ENCODE measurements at places on chromosomes 4 and X.

DNA sequence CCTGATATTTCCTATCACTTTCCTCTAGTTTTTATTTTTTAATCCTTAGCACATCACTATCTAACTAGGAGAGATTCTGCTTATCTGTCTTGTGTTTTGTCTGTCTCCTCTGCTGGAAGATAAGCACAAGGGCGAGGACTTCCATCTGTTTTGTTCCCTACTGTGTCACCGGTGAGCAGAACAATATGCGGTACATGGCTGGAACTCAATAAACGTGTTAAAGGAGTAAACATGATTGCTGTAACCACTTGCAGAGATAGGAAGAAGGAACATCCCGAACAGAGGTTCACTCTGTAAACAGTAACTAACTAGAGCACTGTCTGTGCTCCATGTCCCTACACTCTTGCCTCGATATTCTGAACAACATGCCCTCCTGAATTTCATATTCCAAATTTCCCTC is 5.2 kb downstream of the HS3ST1 start:
- no peak for DNase-seq

DNA sequence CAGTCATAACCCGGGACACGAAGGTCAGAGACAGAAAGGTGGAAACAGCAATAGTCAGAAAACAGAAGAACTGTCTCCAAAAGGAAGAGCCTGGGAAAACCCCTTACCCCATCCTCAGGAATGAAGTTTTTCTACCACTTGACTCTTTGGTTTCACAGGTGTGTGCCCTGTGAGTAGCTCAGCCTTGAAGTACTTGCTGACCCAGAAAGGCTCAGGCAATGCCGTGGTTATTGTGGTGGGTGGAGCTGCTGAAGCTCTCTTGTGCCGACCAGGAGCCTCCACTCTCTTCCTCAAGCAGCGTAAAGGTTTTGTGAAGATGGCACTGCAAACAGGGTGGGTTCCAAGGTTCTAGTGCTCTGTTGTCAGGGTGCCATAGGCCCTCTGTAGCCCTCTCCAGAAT is 24.4 kb downstream of the DGAT2L6 start:
- DNase-seq = no peak

GRCh38 chrX:67724359-67725110 is 180.7 kb downstream of the AR start:
- no peak for DNase-seq

DNA sequence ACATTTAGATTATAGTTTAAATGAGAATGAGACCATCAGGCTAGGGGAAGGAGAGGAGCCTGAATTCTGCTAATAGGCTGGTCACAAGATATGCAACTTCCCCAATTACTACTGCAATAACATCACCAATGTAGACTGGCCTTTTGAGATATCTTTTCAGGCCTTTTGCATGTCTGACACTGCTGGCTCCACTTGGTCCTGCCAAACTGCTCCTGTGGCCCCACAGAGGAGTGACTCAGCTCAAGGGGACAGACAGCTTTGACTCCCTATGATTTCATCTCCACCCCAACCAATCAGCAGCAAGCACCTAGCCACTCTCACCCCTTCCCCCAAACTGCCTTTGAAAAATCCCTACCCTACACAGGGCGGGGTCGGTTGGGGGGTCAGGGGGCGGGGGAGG is 22.8 kb downstream of the GPRIN3 start:
- no peak for DNase-seq

- no peak for DNase-seq
Measured at GRCh38 chr4:35493977-35494376, 750.3 kb downstream of the ARAP2 start.

DNA sequence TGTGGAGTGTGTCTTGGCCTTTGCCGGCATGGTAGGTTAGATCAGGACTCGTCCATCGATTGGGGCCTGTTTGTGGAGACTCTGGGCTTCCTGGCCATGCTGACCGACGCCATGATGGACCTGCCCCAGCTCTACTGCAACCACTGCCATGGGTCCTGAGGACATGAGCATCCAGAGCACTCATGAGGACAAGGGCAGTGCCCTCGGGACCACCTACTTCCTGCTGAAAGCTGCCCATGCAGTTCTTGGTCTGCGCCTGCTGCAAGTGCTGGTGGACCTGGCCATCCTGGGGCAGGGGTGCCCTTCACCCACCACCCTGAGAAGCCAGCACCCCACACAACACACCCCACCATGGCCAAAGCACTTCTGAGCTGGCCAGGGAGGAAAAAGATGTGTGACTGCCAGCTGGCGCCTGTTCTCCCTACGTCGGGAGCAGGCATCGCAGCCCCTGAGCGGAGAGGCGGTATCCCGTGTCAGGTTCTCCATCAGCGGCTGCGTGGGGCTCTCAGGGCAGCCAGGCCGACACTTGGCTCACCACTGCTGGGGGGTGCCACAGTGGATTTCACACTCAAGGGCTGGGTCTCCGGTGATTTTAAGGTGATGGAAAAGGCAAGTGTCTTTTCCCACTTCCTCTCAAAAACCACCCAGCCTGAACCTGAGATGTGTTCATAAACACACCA is 106.4 kb downstream of the SCD5 start:
- no peak for DNase-seq

GRCh38 chrX:17021851-17022604 is 75.6 kb downstream of the REPS2 start:
- no peak for DNase-seq

DNA sequence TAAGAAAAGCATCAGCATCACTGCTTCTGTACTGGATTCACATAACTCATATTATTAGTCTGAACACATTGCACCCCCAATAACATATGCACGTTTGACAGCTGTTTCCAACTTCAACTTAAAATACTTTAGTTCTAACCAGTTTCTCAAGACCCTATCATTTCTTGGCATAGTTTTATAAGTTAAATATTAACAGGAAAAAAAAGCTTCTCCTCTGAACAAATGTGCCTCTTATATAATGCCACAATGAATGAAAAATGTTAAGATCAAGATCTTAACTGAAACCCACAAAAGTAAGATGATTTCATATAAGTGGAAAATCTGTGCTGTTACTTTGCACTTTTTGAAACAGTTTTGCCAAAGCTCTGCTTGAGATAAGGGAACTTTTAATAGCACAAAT is 652.8 kb upstream of the FAM241A start:
- DNase-seq = no peak

DNA sequence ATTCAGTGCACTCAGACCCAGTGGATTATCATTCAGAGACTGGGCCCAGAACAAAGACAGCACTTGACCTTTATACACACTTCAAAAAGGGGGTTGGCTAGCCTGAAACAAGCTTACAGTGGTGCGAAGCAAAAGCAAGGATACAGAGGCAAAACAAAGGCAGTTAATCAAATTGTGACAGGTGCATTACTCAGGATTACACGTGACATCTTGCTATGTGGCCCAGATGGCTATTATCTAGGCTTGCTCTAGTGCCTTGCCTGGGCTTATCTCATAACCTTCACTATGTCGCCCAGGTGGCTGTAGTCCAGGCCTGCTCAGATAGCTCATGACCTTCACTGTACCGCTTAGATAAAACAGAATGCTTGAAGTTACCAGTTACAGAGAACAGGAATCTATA is 1092.1 kb upstream of the PRKX start:
- DNase-seq = no peak

DNA sequence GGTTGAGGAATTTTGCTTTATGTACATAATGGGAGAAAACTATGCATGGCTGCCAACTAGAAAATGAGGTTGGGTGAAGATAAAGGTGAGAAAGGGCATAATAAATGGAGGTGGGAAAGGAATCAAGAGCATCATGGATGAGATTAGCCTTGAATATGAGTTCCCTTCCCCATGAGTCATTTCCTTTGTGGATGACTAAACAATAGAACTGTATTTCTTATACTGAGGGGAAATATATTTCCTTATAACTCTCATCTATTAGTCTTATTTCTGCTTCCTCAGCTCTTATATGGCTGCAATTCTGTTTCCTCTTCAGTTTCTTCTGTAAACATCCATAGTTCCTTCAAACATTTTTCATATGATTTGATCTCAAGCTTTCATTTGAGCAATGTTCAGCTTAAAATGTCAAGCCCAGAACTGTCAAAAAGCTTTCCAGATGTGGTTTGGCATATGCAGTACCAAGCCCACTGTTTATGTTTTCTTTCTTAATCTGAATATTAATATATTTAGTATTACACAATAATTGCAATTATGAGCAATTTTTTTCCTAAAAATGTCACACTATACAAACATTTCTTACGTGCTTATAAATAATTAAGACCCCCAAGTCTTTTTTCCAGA is 100.7 kb upstream of the GRPR start:
- DNase-seq = no peak

- DNase-seq = no peak
Measured at GRCh38 chr4:103443324-103443723, 245.2 kb upstream of the CENPE start.

- no peak for DNase-seq
Measured at GRCh38 chrX:42237956-42238355, 314.6 kb upstream of the CASK start.

DNA sequence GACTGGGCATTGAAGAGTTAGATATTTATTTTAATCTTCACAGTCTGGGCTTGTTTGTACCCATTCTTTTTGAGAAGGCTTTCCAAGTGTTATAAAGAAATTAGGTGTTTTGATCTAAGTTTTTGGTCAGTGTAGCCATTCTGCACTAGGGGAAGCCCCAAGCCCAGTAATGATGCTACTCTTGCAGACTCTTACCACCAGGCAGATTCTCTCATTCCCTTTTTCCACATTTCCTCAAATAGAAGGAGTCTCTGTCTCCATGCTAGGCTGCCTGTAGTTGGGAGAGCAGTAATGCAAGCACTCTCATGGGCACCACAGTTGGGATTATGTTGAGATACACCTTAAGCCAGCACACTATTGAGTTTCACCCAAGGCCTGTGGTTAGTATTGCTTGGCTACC is 21.5 kb downstream of the CDX4 start:
- no peak for DNase-seq

GRCh38 chrX:102711872-102712215 is 404 bp upstream of the GPRASP2 start:
- DNase-seq = no peak

GRCh38 chr4:170652571-170652970 is 562.8 kb upstream of the AADAT start:
- DNase-seq = no peak

DNA sequence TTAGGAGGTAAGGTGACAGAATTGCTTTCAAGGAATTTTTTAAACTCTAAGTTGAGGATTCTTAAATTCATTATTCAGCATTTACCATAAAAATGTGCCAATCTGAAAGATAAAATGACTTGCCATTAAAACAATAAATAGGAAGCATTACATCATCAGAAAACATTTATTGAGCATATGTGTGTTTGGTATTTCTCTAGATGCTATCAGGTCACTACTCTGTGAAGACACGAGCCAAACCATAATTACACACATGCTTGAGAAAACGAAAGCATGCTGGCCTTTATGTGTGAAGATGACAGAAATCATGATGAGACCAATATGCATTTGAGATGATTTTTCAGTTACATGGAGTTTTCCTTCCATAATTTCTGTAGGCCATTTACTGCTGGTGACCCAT is 12.3 kb upstream of the IL21 start:
- no peak for DNase-seq

- no peak for DNase-seq
Measured at GRCh38 chr4:159097785-159098184, 5.1 kb upstream of the RAPGEF2 start.

GRCh38 chrX:43525901-43526610 is 130.0 kb upstream of the MAOA start:
- DNase-seq = no peak

DNA sequence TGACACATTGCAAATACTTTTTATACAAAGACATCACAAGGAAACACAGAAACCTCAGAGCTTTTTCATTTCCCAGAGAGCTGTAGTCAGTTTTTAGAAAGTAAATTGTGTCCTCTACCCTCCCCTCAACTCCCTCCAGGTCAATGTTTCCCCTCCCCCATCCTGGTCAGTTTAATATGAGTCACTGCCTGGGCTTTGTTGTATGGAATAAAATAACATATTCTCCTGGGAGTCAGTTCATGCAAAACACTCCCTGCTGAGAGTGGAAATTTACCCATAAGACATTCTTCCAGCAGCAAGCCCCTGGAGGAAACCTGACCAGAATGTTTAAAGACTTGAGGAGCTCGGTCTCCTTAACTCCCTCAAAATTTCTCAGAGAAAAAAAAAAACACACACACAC is 270.1 kb upstream of the LDB2 start:
- DNase-seq = no peak

DNA sequence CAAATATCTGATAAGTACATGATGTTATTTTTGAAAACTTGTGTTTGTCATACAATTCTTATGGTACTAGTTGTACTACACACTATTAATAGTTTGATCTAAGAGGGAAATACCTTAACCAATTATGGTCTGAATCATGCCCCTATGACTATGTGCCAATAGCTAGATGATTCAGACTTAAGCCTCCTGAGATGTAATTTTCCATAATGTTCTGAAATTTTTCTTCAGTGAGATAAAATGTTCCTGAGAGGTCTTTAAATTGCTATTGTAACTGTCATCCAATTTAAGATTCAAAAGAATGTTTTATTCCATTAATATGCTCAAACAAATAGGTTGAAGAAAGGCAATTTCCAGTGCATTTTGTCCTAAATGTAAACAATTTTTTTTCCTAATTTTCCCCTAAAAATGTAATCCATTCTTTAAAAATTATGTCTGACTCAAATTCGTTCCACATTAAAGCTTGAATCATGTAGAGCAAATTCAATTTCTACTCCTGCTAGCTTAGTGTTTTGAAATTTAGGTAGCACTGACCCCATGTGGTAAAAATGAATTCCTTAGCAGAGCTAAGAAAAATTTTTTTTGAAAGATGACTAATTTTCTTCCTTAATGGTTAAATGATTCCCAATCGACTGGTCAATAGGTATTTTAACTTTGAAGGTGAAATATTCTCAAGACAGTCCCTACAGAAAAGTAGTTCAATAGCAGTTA is 49.1 kb downstream of the APOOL start:
- DNase-seq = no peak

DNA sequence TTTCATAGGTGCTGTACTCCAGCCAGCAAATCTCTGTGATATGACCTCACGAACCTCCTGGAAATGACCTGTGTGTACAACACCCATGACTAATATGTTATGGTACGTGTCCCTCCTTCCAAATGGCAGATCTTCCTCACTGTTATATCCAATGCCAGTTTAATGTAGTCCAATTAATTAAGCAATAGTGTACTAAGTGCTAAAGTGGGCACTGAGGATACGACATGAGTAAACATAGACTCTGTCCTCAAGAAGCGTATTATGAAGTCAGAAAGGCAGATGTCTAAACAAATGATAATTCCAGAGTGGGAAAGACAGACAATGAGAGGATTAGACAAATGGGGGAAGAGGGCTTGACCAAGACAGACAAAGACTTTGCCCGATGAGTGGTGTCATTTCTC is 33.9 kb downstream of the GPRIN3 start:
- no peak for DNase-seq

GRCh38 chrX:29952016-29952415 is 263.3 kb upstream of the MAGEB2 start:
- DNase-seq = no peak

All from breast epithelium (tissue), 4 donors.